ENCODE measurements at places on chromosomes 4 and X. TPM values are rescaled to one million over a fixed set of nuclear protein-coding genes. Genes with fewer than 3 reads are reported as not detected.
A peak's percentile ranks its signal among the peaks of the same experiment; 100 is the strongest.

- peak overlapping the region; percentile 100 for H3K27ac ChIP-seq
- no peaks in the 10 kb centered on the region for H3K27me3 ChIP-seq
- H3K36me3 ChIP-seq: no peaks in the 10 kb centered on the region
- H3K4me3 ChIP-seq: no peak overlapping the region
Observed at GRCh38 chr4:15656038-15656470, 897 bp upstream of the FBXL5 start.

Gene CSAG2
- not detected for total RNA-seq

- H3K4me3 ChIP-seq: no peak overlapping the region
- no peaks in the 10 kb centered on the region for H3K36me3 ChIP-seq
- H3K4me1 ChIP-seq: peaks cover 4% of the 10 kb centered on the region
- peak; percentile 35 for DNase-seq
Observed at GRCh38 chr4:14877246-14878225, 124.7 kb upstream of the CPEB2 start.

DNA sequence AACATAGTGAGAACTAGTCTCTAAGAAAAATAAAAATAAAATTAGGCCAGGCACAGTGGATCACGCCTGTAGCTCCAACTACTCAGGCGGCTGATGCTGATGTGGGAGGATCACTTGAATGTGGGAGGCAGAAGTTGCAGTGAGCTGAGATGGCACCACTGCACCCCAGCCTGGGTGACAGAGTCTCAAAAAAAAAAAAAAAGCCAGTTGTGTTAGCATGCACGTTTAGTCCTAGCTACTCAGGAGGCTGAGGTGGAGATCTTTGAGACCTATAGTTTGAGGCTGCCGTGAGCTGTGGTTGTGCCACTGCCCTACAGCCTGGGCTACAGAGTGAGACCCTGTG lies 2.5 kb downstream of the DCK start:
- H3K4me3 ChIP-seq: no peak overlapping the region
- no peaks in the 10 kb centered on the region for H3K36me3 ChIP-seq
- no peaks in the 10 kb centered on the region for H3K27me3 ChIP-seq
- no peak for DNase-seq
- H3K27ac ChIP-seq: no peak overlapping the region

GRCh38 chrX:14817571-14817970 lies 55.3 kb downstream of the FANCB start:
- DNase-seq: no peak
- no peaks in the 10 kb centered on the region for H3K27me3 ChIP-seq
- H3K4me3 ChIP-seq: no peak overlapping the region
- no peak overlapping the region for H3K27ac ChIP-seq
- no peaks in the 10 kb centered on the region for H3K4me1 ChIP-seq

- DNase-seq: no peak
- H3K27ac ChIP-seq: no peak overlapping the region
- no peaks in the 10 kb centered on the region for H3K36me3 ChIP-seq
- no peaks in the 10 kb centered on the region for H3K27me3 ChIP-seq
- no peaks in the 10 kb centered on the region for H3K4me1 ChIP-seq
- H3K4me3 ChIP-seq: no peak overlapping the region
Observed at GRCh38 chr4:25081866-25082471, 51.2 kb upstream of the LGI2 start.

Gene EXOC1L
- total RNA-seq: not detected

DNA sequence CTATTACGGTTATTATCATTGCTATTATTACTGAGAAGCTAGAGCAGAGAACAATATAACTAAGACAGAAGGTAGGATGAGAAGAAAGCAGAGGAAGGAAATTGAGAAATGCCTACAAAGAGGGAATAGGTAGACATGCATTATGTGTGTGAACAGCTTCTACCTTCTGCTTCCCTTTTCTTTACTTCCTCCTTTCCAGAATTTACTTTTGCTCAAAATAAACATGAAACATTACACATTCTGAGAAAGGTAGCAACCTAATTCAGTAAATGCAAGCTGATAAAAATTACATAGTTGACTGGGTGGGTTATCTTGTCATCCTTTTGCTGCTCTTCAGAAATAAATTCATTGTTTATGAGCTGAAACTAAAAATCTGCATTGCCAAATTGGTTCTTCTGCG lies 54.6 kb downstream of the AMOT start:
- peaks cover 3% of the 10 kb centered on the region for H3K36me3 ChIP-seq
- no peak for DNase-seq
- H3K4me3 ChIP-seq: no peak overlapping the region

Gene GCNA
- total RNA-seq: 3.7 TPM

DNA sequence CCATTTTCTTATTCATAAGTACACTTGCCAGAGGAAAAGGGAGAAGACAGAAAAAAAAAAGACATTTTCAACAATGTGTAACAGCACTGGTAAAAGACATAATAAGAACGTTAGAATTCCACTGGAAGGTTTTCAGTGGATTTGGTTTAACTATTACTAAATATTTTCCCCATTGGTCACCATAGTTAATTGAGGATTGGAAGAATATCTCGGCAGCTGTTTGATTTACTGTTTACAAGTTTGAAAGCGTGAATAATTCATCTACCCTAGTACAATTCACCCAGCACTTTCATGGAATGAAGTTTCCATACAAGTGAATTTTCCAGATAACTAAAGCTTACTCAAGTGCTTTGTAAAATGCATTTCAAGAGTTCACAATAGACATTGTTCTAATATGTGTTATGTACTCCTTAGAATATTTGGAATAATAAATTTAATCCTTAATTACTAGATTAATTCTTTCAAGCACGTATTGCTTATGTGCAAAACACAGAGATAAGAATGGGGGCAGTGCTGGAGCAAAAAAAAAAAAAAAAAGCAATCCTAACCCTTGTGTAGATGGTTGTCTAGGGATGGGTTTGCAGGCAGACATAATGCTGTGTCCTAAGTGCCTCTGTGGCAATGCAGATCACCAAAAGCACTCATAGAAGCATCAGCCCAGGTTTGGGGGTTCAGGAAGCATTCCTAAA lies 57.1 kb downstream of the ENPEP start:
- H3K36me3 ChIP-seq: no peaks in the 10 kb centered on the region
- H3K4me3 ChIP-seq: no peak overlapping the region
- H3K27me3 ChIP-seq: no peaks in the 10 kb centered on the region
- H3K27ac ChIP-seq: no peak overlapping the region
- no peaks in the 10 kb centered on the region for H3K4me1 ChIP-seq

GRCh38 chr4:152102436-152103000 lies 341.7 kb upstream of the GATB start:
- no peak for DNase-seq
- H3K27ac ChIP-seq: no peak overlapping the region
- H3K27me3 ChIP-seq: no peaks in the 10 kb centered on the region
- peaks cover 2% of the 10 kb centered on the region for H3K4me1 ChIP-seq
- H3K36me3 ChIP-seq: no peaks in the 10 kb centered on the region

GRCh38 chr4:97987019-97987648 lies 156.1 kb downstream of the STPG2 start:
- no peaks in the 10 kb centered on the region for H3K27me3 ChIP-seq
- no peak overlapping the region for H3K27ac ChIP-seq
- peak; percentile 40 for DNase-seq

Gene BMP3
- total RNA-seq: 7.7 TPM

DNA sequence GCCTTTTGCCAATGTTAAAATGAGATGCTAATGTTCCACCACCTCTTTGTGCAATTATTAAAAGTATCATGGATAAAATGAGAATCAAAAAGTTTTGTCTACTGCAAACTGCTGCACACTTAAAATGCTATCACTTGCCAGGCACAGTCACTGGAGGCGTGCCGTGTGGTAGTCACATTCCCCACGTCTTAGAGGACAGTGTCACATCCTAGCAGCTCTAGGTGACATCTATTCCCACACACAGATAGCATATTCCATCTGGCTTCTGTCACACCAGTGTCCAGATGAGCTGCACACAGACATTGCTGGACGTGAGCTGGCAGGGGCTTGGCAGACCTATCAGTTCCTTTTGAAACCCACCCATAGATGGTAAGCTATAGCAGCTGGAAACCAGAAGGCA lies 47.0 kb downstream of the NSG1 start:
- H3K4me3 ChIP-seq: no peak overlapping the region
- H3K36me3 ChIP-seq: peaks cover 30% of the 10 kb centered on the region
- no peak overlapping the region for H3K27ac ChIP-seq
- H3K4me1 ChIP-seq: no peaks in the 10 kb centered on the region

DNA sequence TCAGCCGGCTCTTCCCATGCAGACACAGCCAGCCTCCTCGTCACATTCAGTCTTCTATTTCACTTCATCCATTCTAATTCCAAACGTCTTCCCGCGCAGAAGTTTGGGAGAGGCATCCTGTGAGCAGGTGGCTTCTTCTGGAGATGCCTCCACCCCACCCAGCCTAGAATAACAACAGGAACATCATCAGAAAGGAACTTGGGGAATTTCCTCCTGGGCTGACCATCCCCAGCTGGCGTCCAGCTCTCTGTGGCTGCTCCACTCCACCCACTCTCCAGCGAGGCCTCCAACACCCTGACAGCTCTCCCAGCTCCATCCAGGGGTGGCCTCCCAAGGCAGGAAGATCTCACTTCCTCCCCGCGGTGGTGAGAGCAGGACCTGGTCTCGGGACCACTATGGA lies 5.5 kb upstream of the C4orf50 start:
- H3K27ac ChIP-seq: no peak overlapping the region
- no peaks in the 10 kb centered on the region for H3K4me1 ChIP-seq
- H3K36me3 ChIP-seq: no peaks in the 10 kb centered on the region
- no peaks in the 10 kb centered on the region for H3K27me3 ChIP-seq
- DNase-seq: no peak

DNA sequence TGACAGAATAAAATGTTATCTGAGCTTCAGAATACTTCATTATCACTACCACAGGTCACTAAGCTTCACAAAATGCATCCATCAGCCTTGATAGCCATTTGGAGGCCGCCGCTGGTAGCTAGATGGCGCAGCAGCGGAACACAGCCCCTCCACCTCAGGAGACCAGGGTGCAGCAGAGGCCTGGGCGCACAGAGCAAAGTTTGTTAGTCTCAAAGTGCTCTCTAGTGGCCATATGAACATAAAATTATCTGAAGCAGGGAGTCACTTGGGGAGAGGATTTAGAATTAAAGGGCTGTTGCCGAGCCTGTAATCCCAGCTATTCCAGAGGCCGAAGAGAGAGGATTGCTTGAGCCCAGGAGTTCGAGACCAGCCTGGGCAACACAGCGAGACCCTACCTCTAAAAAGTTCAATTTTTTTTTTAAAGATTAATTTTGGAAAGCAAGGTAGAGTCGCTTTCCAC lies 8.1 kb upstream of the DCTD start:
- H3K27ac ChIP-seq: no peak overlapping the region
- H3K27me3 ChIP-seq: no peaks in the 10 kb centered on the region
- H3K4me3 ChIP-seq: no peak overlapping the region
- no peaks in the 10 kb centered on the region for H3K4me1 ChIP-seq
- H3K36me3 ChIP-seq: no peaks in the 10 kb centered on the region

GRCh38 chrX:39888730-39889129 lies 209.0 kb downstream of the BCOR start:
- no peaks in the 10 kb centered on the region for H3K4me1 ChIP-seq
- H3K27ac ChIP-seq: no peak overlapping the region
- no peaks in the 10 kb centered on the region for H3K36me3 ChIP-seq
- DNase-seq: no peak
- no peak overlapping the region for H3K4me3 ChIP-seq

Gene RIBC1
- 10.9 TPM for total RNA-seq

Gene ETDB
- total RNA-seq: not detected

Gene DKK2
- 16.1 TPM for total RNA-seq

All from lung (tissue), 17 donors.